ENCODE measurements at places on chromosomes 3 and 15.

DNA sequence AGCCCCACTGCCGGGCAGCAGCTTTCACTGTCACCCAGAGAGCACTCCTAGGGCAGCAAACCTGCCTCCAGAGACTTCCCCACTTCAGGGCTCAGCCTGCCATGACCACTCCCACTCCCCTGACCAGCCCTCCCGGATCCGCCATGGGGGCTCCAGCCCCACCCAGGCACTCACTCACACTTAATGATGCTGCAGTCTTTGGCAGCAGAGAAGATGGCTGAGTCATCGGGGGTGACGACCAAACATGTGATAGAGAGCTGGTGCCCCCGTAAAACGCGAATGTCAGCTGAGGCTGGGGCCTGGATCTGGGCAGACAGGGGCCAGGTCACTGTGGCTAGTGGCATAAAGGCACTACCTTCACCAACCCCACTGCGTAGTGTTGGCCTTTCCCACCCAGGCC is 4.7 kb downstream of the RRP9 start:
- DNase-seq: no peak

DNA sequence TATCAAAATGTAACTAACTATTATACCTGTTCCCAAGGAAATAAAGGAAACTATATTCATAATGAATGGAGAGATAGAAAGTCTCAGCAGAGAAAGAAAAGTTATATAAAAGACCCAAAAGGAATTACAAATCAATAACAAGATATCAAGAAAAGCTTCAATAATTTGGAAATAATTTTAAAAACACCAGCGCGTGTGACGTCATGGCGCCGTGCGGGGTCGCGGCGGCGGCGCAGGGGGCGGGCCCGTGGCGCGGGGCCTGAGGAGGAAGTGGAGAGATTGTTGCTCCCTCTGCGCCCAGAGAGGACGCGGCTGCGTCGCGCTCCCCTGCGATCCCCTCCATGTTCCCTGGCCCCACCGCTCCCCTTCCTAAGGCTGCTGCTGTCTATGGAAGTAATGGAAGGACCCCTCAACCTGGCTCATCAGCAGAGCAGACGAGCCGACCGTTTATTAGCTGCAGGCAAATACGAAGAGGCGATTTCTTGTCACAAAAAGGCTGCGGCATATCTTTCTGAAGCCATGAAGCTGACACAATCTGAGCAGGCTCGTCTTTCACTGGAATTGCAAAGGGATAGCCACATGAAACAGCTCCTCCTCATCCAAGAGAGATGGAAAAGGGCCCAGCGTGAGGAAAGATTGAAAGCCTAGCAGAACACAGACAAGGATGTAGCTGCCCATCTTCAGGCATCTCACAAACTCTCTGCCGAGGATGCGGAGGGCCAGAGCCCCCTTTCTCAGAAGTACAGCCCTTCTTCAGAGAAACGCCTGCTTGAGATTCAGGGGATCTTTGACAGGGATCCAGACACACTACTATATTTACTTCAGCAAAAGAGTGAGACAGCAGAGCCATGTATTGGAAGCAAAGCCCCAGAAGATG is 4.1 kb downstream of the XCR1 start:
- no peak for DNase-seq

- no peak for DNase-seq
These were observed 181.5 kb upstream of the LYSMD4 start for GRCh38 chr15:99914723-99915122.

DNA sequence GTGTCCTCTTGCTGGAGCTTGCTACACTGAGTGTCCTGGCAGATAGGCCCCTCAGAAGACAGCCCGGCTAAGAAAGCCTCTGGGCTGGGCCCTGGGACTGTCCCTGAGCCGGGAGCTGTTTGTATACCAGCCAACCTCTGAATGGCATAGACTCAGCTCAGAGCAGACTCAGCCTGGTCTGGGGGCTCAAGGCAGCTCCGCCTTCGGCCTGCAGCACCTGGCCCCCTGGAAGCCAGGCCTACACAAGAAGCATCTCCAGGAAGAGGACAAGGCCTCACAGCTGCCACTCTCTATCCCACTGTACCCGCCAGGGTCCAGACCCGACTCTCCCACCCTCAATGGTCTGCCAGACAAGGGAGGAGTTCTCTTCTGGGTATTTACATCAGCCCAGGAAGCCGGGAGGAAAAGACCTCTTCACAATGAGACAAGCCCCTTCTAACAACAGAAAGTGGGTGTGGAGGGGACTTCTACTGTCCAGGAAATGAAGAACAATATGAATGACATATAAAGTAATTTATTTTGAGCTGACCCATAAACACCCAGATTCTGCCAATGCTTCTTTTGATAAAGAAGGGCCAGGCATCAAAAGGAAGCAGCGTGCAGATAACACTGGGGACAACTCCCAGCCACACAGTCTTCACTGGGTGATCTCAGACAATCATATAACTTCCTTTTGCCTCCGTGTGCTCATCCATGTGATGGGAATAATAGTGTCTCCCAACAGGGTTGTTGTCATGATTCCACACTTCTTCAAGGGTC is 110.2 kb downstream of the TPRA1 start:
- DNase-seq: no peak

DNA sequence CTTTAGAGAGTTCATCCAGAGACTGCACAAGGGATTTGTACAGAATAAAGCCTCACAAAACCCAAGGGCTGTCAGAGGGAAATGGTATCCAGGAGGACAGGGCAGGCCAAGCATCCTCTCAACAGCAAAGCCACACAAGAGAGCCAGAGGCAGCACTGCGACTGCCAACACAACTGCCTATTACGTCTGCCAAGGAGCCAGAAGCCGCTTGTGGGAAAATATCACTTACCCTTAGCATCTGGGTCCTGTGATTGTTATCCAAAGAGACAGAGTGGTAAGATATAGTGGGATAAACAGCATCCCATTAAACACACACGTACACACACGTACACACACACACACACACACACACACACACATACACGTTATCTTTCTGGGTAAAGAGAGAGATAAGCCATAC is 618.3 kb upstream of the AGTR1 start:
- no peak for DNase-seq

DNA sequence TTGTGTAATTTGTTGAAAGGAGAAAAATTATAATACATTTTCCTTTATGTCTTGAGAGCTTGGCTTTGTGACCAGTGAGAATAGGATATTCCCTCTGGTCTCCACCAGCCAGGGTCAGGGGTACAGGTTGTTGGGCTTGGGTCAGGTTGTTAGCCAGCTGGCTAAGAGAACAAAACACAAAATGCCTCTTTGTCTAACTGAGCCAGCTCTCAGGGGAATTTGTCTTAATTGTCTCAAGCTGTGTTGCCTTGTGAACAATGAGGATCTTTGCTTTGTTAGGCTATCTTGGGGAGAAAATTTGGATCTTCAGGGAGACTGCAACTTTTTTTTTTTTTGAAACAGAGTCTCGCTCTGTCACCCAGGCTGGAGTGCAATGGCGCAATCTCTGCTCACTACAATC is 17.7 kb upstream of the GK5 start:
- no peak for DNase-seq

GRCh38 chr15:29348336-29348914 is 78.8 kb upstream of the NSMCE3 start:
- no peak for DNase-seq

DNA sequence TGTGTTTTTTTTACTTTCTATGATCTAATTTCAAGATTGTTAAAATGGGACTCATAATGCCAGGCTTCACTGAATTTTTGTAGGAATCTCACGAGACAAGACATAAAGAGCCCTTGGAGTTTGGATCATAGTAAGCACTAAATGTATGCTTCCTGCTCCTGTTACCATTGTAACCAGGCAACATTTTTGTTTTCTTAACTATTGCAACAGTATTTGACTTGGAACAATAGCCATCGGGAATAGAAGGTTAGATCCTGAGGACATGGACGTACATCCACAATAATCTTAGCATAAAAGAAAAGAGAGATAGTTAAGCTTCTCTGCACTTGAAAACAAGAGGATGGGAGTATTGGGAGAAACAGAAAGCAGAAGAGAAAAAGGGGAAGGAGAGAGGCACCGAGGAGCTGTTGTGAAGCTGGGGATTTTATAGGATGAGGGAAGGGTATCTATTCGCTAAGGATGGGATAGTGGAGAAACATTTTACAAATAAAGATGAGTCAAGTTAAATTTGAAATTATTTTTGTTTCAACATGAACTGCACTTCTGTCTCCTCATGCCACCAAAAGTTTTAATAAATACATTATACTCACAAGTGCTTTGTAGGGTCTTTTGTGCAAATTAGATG is 131.4 kb downstream of the TMCO5A start:
- no peak for DNase-seq

DNA sequence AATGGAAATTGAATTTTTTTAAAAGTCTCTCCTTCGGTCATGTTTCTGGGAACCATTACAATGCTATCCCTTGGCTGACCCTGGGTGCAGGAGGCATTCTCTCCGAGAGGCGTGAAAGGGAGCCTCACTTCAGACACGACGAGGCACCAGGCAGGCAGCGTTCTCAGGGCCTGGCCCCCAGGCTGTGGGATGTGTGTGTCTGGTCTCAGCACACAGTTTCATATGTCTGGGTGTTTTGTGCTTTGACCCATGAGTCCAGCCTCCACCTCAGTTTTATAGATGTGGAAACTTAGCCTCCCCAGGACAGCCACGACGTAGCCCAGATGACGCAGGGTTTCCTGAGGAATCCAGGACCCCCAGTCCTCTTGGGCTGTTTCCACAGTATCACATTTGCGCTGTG is 34.0 kb downstream of the FGD5 start:
- no peak for DNase-seq

DNA sequence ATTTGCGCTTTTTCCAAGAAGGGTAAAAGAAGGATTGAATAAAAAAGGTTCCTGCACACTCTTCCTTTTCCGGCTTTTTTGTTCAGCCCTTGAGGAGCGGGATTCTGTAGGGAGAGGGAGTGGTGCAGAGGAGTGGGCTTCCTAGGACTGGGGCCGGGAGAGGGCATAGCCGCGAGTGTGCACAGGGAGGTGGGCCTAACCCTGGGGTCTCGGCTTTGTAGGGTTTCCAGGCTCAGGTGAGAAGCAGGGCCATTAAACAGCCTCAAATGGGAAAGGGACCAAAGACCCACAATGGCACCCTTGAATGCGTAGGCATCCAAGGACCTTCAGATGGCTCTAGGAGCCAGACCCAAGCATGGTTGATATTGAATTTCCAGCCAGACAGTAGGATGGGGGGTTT is 35.4 kb upstream of the RAB6B start:
- no peak for DNase-seq

- DNase-seq: no peak
These were observed 26.4 kb downstream of the ANXA2 start for GRCh38 chr15:60371175-60372051.

DNA sequence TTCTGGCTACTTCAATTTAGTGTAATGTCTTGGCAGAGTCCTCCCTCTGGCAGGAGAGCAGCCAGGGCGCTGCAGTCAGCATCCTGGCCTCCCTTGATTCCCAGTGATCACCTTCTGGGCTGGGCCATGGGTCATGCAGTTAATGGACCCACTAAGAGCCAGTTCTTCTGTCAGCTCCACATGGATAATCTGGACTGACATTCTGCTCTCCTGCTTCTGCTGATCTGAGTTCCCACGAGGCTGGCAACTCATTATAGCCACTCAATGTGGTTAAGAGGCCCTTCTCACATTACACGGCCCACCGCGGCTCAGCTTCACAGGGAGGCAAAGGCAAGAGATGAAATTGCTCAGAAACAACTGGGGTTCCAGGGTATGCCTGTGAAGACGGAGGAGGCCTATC is 94.0 kb downstream of the WDR76 start:
- no peak for DNase-seq

GRCh38 chr3:171965067-171965712 is 74.2 kb upstream of the FNDC3B start:
- no peak for DNase-seq

- DNase-seq: no peak
These were observed 133.3 kb downstream of the CMSS1 start for GRCh38 chr3:99950921-99951320.

GRCh38 chr15:66294932-66295235 is 1.5 kb downstream of the DIS3L start:
- DNase-seq: no peak

DNA sequence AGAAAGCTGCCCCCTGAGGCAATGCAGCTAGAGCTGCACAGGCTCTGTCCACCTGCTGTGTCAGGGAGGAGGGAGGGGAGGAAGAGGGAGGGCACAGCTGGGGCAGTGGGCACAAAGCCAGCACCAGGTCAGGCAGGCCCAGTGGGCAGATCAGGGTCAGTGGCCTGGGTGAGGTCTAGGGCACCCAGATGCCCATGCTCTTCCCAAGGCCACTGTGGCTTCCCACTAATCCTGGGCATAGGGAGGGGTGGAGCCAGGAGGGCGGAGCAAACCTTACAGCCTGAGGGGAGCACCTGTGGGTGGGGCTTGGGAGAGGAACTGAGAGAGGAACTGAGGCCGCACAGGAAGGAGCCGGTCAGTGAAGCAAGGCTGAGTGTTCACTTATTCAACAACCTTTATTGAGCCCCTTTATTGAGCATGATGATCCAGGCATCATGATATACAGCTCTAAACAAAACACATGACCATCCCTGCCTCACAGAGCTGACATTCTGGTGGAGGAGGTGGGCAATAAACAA is 55.0 kb downstream of the RHCG start:
- DNase-seq: no peak

- DNase-seq: no peak
These were observed 243.4 kb downstream of the NTRK3 start for GRCh38 chr15:88013111-88013510.

Data from stimulated activated CD4-positive, alpha-beta T cell treated with anti-CD3 and anti-CD28 coated beads, TNF-alpha, amount 100 ng/mL, for 1 hour (primary cell).